ENCODE measurements at places on chromosomes 2 and 18. TPM values are rescaled to one million over a fixed set of nuclear protein-coding genes. Genes with fewer than 3 reads are reported as not detected.
A peak's percentile ranks its signal among the peaks of the same experiment; 100 is the strongest.

- no peak for DNase-seq
These were observed 106.8 kb upstream of the SERPINE2 start for GRCh38 chr2:224145751-224146355.

GRCh38 chr18:6413579-6414117, 1.1 kb downstream of the L3MBTL4 start:
- peak; percentile 32 for DNase-seq

INHBB gene
- 0.49 TPM for polyA plus RNA-seq

REG1B gene
- 1.5 TPM for polyA plus RNA-seq

GRCh38 chr18:11905613-11906012, 2.5 kb downstream of the MPPE1 start:
- DNase-seq = no peak

MPHOSPH10 gene
- polyA plus RNA-seq = 14.6 TPM

GALNT1 gene
- polyA plus RNA-seq = 11.8 TPM

DNA sequence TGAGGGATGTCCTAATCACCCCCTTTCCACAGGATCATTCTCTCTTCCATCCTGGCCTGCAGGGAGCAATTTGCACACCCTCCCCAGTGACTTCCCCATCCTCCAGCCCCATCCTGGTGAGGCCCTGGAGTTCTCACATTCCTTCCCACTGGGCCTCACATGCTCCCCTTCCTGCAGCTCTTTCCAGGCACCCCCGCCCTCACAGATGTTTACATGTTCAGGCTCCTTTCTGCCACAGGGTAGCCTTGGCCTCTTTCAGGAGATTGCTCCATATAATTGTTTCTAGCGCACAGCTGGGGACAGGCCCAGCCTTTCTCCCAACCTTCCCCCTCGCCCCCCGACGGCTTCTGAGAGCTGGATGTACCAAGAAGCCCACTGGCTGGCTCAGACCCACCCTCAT, 288.4 kb upstream of the TRIB2 start:
- DNase-seq = no peak

RPRM gene
- 1.3 TPM for polyA plus RNA-seq

DNA sequence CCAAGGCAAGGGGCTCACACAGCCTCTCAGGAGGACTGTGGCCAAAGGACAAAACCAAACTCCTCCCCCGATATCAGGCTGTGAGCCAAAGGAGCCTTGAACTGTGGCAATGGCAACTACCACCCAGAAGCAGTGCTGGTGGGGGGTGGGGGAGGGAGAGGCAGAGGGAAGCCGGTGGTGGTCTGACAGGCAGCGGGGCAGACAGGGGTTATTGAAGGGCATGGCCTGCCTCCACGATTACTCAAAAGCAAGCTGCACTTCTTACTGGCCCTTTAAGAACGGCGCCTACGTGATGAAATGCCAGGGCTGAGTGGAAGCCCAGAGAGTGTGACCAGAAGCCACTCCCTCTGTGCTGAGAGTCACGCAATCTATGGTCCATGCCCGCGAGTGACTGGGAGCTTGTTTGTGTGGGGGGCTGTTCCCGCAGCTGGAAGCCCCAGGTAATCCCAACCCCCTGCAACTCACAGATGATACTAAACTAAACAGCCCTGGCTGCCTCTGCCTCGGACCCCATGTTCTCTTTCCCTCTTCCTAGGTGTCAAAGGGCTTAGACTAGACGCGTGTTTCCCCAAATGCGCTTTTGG, 128.2 kb upstream of the CXCR4 start:
- DNase-seq = peak; percentile 89

DNA sequence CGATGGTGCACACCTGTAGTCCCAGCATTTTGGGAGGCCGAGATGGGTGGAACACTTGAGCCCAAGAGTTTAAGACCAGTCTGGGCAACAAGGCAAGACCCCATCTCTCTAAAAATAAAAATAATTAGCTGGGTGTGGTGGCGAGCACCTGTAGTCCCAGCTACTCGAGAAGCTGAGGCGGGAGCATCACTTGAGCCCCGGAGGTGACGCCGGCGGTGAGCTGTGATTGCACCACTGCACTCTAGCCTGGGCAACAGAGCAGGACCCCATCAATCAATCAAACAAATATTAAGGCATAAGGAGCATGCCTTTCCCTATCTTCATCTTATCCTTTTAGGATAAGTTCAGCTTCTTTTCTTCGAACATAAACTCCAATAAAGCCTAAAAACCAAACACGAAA, 1.1 kb downstream of the WDSUB1 start:
- DNase-seq = no peak

DNA sequence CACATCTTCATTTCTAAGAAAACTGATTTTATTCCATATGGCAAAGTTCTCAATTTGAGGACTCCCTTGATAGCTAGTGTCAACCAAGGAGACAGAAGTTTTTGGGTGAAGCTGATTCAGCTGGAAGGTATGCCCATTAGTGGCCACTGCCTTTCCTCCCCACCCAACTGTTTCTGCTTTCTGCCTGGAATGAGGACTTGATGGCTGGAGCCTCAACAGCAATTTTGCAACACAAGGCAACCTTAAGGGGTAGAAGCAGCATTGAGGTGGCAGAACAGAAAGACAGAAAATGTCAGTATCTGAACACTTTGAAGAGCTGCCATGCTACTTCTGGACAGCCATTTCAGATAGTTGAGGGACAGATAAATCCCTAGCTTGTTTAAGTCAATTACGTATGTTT, 47.0 kb downstream of the INHBB start:
- no peak for DNase-seq

DNA sequence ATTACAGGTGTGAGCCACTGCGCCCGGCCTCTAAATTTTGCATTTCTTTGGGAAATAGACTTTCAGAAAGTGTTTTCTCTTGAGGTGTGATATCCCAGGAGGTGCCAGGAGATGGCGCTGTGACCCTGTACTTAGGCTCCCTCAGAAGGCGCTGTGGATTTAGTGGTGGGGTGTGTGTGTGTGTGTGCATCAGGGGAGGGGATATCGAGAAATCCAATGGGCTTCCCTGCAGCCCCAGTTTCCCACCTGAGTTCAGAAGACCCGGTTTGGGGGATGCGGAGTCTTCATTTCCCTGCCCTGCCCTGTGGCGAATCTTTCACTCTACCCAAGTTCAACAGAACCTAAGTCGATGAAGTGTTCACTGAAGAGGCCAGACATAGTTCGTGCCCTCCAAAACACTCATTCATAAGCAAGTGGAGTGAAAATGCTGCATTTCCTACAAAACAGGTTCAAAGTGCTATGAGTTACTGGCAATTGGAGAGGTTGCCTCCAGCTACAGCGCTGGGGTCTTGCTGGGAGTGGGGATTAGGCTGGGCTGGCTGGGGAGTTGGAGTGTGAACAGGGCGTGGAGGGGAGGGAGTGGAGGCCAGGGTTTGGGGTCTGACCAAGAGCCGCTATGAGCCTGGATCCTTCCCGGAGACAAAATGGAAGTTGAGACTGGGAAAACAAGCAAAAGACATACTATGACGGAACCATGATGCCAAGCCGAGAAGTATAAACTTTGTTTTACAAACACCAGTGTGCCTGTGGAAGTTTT, 6.5 kb upstream of the WNT6 start:
- DNase-seq = peak; percentile 73

DNA sequence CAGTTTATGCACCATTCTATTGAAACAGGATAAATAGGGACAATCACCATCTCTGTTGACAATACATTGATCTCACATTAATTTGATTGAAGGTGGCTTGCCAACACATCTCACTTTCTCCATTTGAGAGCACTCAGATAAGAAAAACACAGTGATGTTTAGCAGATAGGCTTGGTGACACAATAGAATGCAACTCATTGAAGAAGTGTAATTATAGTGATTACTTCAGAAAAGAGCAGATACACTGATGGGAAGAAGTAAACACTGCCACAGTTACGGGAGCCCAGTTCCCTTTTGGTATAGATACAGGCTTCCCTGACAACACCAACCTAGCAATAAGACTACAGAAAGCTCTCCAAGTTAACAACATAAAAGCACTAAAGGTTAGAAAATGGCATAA, 89.1 kb downstream of the FIGN start:
- DNase-seq = no peak

- DNase-seq = no peak
These were observed 9.8 kb upstream of the NCK2 start for GRCh38 chr2:105734762-105735538.

PGAP1 gene
- 1.9 TPM for polyA plus RNA-seq

DNA sequence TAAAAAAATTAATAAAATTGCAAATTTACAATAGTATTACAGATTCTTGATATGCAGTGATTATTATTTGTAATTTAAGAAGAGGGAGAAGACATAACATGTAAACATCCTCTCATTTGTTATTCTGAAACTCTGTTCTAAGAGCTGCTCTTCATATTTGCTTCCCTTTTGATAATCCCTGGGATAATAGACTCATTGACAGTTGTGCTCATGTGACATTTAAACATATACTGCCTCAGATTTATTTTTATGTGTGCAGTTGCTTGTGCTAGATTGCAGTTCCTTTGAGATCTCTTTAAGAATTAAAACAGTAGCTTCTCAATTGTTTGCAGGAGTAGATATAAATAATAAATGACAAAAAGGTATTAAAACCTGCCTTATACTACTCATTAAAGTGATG, 605.1 kb upstream of the CNTNAP5 start:
- no peak for DNase-seq

DNA sequence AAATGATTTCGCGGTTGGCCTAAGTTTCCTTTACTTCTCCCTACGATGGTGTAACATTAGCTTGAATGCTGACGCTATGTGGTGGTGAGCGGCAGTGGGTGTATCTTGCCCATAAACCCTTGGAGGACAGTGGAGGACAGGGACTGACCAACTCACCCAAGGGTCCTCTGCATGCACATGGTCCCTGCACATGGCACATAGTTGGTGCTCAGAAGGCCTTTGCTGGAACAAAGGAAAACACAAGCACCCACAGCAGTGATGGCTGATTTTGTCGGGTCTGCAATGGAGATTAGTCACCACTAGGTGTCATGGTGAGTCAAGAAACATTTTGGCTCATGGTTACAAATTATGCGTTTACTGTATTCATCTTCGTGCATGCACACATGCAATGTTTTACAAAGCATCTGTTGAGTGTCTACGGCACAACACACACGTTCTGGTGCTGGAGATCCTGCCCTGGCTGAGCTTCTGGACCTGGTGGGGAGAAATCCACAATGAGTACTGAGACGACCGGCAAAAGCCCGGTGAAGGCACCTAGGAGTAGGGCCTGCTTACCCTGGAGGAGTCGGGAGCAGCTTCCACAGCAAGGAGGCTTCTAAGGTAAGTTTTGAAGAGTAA, 44.0 kb downstream of the PDCL3 start:
- peak; percentile 44 for DNase-seq
